ENCODE measurements at places on chromosomes 6 and 20.

DNA sequence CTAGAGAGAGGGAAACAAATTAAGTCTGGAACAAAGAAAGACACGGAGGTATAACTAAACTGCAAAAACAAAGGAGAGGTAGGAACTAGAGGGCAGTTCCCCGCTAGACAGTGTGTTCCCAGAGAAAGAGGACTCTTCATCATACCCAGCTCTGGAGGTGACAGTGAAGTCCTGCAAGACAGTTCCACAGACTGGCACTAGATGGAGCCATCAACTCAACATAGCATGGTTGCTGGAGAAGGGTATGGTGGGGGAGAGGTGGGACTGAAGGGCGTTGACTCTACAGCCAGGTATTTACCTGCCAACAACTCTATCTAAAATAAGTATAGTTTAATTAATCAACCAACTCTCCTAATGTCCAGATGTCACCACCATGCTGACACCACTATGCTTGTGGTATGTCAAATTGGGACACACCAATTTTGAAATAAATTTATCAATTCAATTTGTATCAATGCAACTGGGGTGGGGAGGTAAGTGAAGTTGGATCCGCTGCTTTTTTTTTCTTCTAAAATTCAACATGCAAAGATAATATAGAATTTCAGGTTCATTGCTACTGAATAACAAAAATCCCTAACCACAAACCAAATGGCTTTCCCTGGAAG is 9.7 kb downstream of the BACH2 start:
- peak; percentile 78 for DNase-seq

- DNase-seq, result no peak
These were observed 20.3 kb downstream of the TBPL1 start for GRCh38 chr6:133973109-133973971.

GRCh38 chr6:36576578-36576977 is 17.6 kb upstream of the SRSF3 start:
- no peak for DNase-seq

DNA sequence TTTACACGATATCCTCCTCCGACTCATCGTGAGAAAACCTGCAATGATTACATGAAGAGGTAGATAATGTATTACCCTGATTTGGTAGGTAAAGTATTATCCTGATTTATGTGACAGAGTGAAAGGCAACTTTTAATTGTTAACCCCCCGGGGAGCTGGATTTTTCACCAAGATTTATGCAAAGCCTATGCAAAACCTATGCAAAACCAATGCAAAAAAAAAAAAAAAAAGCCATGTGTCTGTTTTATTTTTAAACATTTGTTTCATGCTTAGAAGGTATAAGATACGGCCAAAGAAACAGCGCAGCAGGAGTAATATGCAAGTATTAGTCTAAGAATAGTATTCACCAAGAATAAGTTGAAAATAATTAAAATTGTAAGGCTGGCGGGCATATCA is 109.9 kb downstream of the IPCEF1 start:
- no peak for DNase-seq

- DNase-seq, result no peak
These were observed 102.6 kb downstream of the CDC5L start for GRCh38 chr6:44489910-44490604.

DNA sequence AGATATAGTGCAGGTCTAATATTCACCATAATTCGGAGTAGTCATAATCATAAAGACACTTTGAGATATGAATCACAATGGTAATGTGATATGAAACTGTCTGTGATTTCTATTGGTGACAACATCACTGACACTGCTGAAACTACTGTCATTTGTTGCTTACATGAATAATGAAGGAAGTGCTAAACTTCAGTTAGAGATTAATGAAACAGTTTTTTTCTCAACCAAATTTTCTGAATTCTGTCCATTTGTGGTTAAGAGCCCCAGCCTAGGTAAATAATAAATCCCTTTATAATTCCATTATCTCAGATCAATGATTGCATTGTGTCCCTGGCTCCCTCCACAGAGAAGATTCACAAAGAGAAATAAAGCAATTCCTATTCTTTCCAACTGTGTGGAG is 122.6 kb downstream of the HIVEP2 start:
- DNase-seq, result no peak

- DNase-seq, result no peak
These were observed 1.9 kb upstream of the PAQR8 start for GRCh38 chr6:52360028-52360427.

DNA sequence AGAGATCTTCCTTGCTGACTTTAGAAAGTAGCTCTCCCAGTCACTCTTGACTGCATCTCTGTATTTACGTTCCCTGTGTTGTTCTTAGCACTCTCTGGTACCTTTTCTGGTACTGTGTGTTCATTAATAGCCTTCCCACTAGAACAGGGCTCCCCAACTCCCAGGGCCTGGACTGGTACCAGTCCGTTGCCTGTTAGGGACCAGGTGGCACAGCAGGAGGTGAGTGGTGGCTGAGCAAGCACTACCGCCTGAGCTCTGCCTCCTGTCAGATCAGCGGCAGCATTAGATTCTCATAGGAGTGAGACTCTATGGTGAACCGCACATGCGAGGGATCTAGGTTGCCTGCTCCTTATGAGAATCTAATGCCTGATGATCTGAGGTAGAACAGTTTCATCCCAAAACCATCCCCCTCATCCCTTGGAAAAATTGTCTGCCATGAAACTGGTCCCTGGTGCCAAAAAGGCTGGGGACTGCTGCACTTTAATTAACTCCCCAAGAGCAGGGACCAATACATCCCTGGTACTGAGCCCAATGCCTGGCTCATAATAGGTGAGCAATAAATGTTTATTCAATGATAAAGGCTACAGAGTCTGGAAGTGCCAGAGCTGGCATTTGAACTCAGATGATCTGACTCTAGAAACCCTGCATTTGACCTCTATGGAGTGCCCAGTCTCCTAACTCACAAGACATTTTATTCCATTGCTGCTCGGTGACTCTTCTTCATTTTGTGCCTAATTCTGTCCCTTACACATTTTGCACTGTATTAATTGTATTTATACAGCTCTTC is 11.0 kb downstream of the UTRN start:
- DNase-seq, result no peak

- no peak for DNase-seq
These were observed 775 bp downstream of the PFDN4 start for GRCh38 chr20:54208548-54209176.

- no peak for DNase-seq
These were observed 121.8 kb downstream of the COL9A1 start for GRCh38 chr6:70180901-70181599.

DNA sequence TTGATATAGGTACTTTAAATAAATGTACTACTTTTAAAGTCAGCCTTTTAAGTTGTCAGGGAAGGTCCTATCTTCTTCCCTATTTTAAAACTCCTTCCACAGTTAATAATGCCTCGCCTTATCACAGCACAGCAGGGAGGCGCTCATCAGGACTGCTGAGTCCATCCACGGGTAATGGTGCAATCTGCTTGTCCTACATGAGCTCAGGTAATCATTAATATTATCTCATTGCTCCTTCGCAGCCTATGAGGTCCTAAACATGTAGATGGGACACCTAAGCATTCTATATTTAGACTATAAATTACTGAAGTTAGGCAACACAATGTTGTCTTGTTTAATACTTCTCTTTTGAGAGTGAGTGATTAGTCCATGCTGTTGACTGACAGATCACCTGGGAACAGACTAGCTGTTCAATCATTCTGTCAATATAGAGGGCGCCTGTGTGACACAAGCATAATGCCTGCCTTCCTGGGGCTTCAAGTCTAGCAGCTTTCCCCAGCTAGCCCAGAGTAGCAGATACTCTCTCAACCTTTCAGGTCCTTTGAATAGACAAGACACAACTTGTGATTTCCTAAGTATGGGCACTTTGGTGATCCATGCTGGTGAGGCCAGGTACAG is 91.0 kb downstream of the FYN start:
- no peak for DNase-seq

Measured in stimulated activated CD4-positive, alpha-beta T cell treated with anti-CD3 and anti-CD28 coated beads, Interleukin-1b, Interleukin-23, amount 100 ng/mL, for 48 hours (primary cell).